ENCODE measurements at places on chromosomes 7 and 10.
A peak's percentile ranks its signal among the peaks of the same experiment; 100 is the strongest.

DNA sequence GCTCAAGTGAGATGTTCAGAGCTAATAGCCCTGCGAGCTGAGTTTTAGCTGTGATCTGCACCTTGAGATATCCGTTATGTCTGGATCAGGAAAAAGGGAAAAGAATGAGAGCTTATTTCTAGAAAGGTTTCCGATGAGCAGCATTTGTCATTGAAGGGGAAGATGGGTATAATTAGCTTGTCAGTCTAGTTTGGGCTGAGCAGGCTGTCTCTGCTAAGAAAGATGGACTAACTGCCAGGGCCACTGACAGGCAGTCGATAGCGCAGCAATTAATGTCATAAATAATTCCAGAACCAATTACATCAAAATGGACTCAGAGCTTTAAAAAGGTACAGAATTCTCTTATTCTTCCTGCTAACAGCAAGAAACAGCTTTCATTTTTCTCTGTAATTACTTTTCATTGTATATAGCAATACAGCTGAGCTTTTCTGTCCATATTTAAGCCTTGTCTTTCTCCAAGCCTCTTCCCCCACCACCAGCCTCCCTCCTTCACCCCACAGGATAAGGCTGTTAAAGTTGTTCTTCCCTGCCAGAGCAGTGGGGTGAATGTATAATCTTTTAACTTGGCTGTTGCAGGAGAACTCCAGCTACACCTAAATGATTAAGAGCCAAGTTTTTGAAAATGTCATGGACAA, 1006.5 kb downstream of the KCNMA1 start:
- no peak for DNase-seq

GRCh38 chr7:142752376-142753225, 3.3 kb downstream of the PRSS1 start:
- no peak for DNase-seq

DNA sequence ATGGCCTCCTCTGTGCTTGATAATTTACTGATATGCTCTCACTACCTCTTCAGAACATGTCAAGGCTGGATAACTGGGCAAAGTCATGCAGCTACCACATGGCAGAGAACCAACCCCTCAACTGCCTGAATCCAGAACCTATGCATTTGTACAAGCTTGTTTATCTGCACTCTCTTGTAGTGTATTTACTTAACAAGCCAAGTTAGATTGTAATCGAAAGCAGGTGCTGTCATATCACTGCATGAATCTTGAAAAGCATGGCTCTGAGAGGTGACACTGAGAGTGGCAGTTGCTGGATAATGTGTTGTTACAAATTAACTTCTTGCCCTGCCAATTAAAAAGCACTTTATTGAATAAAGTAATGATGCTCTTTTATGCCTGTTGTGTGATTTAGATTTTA, 588.6 kb downstream of the NRG3 start:
- no peak for DNase-seq

DNA sequence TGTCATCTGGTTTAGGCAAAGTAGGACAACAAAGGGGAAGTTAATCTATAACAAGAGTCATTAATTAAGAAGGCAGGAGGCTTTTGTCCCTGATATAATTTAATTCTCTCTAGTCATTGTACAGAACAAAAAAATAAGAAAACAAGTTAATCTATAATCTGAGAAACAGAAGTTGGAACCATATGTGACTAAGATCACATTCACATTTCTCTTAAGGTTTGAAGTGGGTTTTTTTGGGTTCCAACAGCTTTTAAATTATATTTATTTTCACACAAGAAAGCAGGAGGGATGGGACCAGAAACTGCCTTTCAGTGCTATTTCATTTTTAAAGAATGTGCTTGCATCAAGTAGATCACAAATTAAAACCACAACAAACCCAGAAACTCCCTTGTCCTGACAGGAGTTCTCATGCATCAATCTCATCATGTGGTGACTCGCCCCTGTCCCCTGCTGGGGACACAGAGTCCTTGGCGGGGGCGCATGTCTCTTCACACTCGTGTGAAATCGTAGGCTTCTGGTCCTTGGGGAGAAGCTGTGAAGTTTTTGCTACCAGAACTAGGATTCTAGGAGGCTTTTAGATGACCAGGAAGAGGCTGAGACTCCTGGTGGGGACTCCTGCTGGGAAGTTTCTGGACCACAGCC, 10.1 kb upstream of the OPN4 start:
- DNase-seq: no peak

- DNase-seq: no peak
These were observed 152.1 kb downstream of the FZD1 start for GRCh38 chr7:91416155-91416865.

- peak; percentile 79 for DNase-seq
These were observed 85.5 kb downstream of the NKX6-2 start for GRCh38 chr10:132700156-132701098.

DNA sequence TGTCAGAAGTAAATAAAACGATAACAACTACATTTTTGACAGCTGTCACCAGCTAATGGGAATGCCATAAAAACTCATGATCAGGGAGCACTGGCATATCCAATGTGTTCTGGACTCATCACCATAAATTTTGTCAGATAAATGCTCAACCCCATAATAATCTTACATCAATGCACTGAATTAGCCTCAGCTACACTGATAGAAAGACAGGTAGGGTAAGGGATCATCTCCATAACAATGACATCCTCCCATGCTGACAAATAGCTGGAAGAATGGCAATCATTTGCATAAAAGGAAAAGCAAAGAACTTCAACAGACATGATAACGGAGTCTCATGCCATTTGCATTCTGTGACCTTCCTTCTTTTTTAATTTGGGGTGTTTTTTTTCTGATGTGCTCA, 352.8 kb upstream of the PFKP start:
- DNase-seq: no peak

DNA sequence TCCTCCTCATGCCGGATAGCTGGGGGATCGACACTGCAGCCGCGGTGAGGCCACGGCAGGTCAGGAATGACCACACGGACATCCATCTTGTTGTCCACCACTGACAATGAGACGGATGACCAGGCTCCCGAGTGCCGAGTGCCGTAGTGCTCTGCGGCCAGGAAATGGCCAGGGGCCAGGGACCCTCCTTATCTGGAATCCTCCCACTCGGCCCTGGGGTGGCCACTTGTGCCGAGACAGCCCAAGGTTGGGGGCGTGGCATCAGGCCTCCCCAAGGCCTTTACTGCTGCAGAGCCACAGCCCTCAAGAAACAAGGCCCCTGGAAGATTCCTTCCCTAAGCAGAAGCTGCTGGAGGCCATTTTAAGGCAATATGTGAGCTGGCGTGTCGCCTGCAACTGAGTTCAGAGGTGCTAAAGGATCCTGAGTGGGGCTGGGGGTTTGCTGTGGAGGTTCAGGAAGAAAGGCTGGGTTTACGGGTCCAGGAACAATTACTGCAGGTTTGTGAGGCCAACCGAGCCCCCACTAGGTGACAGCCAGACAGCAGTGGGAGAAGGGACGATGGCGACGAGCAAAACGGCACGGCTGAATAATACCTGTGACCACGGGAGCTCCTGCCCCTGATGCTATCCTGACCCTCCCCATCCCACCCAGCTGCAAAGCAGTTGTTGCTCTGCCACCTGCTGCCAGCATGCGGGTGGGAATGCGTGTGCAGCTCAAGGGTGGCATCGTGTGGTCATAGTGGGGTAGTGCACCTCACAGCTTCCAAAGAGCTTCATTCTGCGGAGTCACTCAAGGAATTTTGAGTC, 31.6 kb upstream of the LEP start:
- DNase-seq: peak; percentile 78

GRCh38 chr10:28878236-28878970, 201.1 kb downstream of the BAMBI start:
- DNase-seq: no peak

DNA sequence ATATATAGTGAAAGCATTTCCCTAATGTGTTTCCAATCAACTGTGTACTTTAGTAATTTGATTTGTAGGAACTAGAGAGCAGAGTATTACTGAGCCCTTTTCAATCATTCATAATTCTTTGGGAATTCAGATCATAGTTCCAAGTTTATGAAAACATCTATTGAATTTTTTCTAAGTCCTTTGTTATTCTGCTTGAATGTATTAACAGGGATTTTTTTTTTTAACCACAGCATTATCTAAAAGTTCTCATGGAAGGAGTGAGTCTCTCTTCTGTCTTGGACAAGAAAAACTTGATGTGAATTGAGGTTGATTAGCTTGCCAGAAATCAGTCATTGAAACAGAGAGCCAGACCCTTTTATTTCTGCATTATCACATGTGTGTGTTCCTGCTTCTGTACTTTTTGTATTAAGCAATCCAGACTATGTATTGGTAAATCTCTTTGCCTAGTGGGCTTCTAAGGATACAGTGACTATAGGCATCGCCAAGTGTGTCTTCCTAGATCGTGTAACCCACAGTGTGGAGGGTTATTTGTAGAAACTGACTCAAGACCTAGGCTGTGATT, 59.9 kb downstream of the BMPER start:
- DNase-seq: no peak

- no peak for DNase-seq
These were observed 56.7 kb downstream of the NSUN6 start for GRCh38 chr10:18594574-18595156.

- no peak for DNase-seq
These were observed 230.1 kb downstream of the WDR11 start for GRCh38 chr10:121081306-121081705.

GRCh38 chr7:39164887-39165286, 187.2 kb downstream of the POU6F2 start:
- DNase-seq: no peak

DNA sequence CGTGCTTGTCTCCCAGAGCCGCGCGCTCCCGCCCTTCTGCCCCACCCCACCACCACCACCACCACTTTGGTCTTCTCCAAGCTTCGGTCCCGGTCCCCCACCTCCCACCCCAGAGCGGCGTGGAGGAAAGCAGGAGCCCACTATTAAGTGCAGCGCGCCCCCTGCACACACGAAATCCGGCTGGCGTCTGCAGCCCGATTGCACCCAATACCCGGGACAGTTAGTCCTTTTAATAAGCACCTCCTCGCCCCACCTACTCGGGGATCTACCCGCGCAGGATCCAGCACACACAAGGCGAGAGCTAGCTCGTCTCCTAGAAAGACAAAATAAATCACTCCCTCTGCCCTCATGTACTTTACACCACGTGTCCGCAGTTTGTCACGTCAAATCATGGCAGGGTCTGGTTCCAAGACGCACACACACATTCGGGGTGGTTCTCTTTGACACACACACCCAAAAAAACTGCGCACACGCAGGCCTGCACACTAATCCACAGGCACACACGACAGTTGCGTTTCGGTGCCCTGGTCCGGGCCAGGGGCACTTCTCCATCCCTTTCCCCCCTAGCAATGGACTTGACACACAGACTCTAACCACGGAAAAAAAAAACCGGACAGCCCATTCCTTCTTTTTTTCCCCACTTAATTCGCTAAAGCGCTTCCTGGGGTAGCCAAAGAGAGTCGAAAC, 1.6 kb downstream of the SFMBT2 start:
- DNase-seq: no peak

DNA sequence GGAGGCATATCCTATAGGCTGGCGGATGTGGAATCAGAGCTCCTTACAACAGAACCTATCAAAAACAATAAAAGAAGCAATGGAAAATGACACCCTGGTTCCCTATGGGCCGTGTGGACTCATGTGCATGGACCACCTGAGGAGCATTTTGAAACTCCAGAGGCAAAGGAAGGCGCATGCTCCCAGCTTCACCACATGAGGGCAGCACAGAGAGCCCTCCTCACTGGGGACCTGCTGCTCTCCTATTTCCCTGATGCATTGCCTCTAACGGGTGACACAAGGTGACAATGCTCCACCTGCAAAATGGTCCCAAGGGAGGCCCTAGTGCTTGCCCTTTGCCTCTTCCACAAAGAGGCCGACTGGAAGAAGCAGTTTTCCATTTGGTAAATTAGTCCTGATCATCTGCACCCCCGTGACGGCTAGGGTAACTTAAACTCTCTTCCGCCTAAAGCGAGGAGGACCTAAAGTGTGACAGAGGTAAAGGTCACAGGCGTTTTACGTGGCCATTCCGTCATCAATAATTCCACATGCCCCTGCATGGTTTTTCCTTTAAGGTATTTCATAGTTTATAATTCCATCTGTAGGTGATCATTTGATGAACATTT, 67.7 kb downstream of the GPAM start:
- DNase-seq: no peak

- no peak for DNase-seq
These were observed 125.5 kb upstream of the PODXL start for GRCh38 chr7:131681961-131682360.

GRCh38 chr7:155798673-155799439, 13.4 kb downstream of the SHH start:
- DNase-seq: peak; percentile 56

DNA sequence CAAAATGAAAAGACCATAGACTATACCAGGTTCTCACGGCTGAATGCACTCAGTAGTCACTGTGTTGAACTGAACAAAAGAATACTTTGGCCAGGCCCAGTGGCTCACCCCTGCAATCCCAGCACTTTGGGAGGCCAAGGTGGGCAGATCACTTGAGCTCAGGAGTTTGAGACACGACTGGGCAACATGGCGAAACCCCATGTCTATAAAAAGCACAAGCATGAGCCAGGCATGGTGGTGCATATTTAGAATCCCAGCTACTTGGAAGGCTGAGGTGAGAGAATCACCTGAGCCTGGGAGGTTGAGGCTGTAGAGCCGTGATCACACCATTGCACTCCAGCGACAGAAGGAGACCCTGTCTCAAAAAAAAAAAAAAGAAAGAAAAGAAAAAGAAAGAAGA, 12.5 kb downstream of the SFXN4 start:
- no peak for DNase-seq

DNA sequence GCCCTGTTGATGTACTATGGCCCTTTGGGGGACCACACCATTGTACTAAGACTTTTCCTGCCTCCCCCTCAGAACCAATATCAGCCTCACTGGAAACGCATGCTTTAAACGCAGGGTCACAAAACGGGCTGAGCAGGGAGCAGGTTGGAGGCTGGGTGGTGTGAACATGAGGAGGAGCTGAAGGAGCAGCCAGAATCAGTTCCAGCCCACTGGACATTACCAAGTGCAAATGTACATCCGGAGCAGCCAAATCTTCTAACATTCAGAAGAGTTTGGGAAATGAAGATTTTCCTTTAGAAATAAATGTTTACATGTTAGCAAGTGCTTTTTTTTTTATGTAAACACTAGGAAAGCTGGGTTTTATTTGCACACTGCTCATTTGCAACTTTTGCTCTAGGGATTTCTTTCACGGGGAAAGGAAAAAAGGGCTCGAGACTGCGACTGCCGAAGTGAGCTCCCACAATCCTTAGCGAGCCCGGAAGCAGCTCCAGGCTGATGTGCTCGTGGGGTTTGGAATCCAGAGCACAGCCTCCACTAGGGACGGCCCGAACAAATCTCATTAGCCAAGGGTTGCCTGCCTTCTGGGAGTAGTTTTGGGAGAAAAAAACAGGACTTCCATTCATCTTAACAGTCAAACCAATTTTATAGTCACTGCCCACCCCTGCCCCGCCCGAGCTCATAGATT, 108.0 kb upstream of the YAE1 start:
- no peak for DNase-seq
